ENCODE measurements at places on chromosomes 11 and 22.
A peak's percentile ranks its signal among the peaks of the same experiment; 100 is the strongest.

DNA sequence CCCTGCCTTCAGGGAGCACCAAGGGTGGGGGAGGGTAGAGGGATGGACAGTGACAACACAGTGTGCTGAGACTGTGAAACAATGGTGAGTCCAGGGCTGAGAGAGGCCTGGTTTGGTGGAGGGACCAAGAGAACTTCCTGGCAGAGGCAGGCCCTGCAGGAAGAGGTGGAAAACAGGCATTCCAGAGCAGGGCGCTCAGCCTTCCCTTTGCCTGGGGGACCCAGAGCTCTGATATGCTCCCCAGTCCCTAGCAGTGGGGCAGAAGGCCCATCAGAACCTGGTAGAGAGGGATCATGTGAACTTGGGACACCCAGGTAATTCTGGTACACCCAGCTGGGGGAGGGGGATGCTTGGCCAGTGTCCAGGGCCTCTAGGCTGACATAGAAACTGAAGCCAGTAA is 17.2 kb upstream of the UVRAG start:
- DNase-seq = no peak

DNA sequence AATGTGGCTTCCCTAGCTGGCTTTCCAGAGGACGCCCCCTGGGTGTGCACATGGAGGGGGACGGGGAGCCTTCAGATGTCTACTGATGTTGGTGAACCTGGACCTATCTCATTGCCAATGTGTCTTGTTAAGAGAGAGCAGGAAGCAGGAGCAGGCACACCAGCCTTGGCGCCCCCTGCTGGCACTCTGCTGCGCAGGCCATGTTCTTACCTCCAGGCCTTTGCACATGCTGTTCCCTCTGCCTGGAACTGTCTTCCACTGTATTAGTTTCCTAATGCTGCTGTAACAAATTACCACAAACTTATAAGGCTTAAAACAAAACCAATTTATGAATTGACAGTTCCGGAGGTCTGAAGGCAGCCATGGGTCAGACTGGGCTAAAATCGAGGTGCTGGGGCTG is 23.6 kb upstream of the MN1 start:
- DNase-seq = no peak

DNA sequence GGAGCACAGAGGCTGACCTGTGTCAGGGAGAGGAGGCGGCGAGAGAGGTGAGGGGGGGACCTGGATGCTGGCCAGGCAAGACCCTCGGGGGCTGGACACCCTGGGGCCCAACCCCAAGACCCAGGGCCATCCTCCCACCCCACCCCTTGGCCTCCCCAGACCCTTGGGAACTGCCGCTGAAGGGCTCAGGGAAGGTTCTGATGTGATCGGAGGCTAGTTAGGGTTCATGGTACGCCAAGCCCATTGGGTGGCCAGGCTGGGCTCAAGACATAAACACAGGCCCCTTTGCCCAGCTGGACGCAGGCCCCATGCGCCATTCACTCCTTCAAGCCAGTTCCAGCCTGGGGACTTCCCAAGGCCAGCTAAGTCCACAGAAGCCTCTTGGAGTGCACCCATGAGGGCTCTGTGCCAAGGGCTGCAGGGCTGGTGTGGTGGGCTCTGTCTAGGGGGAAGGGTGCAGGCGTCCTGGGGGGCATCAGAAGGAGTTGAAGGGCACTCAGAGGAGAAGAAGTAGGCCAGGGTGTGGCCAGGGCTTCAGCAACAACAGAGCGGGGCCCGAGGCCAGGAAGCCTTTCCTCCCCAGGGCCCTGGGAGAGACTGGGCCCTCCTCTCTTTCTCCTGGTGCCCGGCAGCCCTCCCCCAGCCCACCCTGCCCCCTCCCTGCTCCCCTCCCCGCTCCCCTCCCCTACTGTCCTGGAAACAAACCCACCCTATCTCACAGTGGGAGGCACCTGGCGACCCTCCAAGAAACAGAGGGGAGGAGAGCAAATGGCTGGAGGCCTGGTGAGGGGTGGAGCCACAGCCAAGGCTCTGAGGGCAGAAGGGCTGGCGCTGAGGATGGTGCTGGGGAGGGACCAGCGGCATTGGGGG is 12.9 kb downstream of the TSPAN32 start:
- no peak for DNase-seq

DNA sequence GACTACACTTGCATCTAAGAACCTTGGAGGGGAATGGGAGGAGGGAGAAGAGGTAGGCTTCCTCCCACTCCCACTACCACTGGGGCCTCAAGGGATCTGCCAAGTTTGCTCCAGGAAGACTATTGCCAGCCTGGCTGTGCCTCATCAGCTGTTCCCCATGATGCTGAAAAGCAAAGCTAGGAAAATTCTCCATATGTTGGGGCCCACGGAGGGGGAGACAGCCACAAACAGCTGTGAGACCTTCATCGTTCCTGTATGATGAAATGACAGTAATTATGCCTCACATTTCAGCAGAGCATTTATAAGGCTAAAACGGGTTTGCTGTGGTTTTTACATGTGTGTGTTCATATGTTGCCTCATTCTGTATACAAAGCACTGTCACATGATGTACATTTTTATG is 6.7 kb downstream of the DSCAML1 start:
- DNase-seq = no peak

DNA sequence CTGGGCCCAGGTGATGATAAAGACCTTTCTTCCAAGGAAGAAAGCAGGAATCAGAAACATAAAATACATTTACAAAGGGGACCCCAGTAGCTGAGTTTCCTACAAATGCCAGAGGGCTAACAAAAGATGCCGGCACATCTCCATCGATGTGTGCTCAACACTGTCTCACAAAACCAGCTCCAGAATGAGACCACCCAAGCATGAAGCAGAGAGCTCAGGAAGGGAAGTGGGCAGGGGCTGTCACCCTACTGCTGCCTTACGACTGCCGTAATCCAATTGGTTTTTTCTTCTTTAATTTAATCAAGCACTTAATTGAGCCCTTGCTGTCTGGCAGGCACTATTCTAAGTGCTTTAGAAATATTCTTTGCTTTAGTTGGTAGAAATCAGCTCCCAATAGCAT is 26.1 kb downstream of the SMCO4 start:
- no peak for DNase-seq

DNA sequence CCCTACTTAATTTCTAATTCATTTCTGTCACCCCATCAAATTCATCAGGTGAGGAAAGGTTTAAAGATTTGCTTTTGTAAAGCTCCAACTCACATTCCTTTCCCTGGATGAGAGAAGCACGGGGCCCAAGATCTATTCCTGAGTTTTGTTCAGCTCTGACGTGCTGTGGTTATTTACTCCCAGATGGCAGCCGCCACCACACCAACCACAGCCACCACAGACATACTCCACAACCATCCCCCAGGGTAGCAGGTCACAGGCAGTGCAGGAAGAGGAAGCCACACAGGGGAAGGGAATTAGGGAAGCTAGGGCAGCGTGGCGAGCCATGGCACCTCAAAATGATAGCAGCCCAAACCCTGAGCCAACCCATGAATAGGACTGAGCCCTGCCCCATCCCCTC is 63.5 kb upstream of the CSNK2A3 start:
- no peak for DNase-seq

DNA sequence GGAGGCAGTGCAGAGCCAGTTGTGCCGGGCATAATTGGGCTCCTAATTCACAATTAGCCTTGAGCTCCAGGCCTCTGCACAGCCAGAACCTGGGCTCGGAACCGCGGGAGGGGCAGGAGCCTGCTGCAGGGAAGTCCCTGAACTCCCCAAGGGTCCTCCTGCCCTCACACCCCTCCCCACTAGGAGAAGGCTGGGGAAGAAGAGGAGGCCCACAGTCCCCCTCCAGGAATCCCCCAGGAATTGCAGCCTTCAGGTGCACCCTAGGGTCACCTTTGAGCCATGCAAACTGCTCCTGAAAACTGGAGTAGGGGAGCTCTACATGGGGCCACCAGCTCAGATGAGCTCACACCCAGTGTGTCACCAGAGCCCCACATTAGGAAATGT is 93.8 kb upstream of the LMO1 start:
- no peak for DNase-seq

DNA sequence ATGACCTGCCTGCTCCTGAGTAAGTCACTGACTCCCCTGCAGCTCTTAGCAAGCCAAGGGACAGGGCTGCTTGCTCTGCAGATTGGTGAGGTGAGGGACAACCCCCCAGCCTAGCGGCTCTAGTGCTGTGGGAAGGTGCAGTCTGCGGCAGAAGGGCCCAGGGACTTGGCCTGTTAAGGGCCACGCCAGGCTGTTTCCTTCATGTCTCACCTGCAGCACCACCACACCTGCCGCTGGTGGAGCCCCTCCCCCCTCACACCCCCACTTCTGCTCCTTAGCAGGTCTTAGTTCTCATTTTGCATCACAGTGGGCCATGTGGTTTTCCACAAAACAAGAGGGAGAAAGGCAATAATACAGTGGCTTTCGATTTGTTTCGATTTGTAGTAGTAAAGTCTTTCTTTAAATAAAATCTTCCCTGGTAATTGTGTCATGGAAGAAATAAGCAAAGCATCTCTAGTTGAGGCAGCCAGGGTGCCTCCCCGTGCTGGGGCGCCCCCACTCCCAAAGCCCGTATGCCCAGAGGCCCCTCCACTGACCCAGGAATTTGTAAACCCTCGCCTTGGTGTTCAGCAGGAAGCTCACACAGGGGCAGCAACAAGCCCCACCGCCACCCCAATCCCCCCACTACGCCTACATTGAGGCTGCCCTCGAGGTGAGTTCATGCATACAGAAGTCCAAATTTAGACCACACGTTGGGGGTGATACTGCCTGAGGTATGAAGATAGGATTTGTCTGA is 86.5 kb upstream of the CLDN5 start:
- no peak for DNase-seq

- DNase-seq = peak; percentile 80
Measured at GRCh38 chr11:65606876-65607613, 7.0 kb downstream of the MAP3K11 start.

DNA sequence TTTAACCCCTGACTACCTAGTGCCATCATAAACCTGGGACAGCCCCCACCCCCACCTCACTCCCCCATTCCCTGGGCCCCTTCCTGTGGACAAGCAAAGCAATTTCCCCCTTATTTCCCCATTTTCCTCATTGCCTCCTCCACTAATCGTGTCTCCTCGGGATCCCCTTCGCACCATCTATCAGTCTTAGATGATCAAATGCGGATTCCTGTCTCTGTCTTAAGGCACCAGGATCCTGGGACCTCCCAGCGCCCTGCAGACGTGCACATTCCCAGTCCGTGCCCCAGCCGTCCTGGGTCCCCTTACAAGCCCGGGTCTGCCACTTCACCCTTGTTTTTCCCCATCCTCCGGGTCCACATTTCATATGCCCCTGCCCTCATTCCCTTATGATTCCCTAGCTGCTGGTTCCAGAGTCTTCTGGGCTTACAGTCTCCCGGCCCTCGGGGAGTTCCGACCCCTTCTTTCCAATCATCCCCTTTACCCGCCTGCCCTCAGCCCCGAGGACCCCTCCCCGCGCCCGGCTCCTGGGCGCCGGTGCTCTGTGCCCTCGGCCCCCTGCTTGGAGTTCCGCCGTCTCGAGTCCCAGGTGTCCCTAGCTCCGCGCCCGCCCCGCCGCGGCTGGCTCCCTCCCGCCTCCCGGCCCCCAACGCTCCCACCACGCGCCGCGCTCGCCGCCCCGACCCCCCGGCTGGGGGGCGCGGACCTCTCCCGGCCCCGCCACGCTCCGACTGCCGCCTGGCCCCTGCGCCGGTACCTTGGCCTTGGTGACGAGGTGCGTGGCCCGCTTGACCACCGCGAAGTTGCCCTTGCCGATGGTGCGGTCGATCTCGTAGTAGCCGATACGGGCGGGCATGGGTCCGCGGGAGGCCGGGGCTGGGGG is 599 bp downstream of the SIK3 start:
- DNase-seq = no peak

DNA sequence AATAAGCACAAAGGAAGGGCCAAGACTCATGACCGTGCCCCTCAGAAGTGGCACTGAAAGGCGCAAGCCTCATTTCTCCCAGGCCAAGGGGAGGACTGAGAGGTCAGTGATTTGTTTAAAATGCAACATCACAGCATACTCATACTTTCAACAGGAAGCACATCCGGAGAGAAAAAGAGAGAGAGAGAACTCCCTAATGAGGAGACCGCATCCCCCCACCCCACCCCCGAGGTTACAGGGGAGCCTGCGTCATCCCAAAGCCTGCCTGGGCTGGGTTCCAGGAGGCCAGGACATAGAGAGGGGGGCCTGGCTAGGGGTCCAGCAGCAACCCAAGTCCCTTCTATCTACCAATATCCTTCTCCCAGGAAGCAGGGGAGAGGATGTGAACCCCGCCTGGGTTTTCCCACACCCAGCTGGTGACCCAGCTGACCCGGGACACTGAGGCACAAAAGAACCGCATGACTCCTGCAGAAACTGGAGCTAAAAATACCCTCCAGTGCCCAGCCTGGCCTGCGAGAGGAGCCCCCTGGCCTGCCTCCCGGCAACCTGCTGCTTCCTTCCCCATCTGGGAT is 3.8 kb downstream of the CSNK1E start:
- no peak for DNase-seq

Data from pulmonary artery endothelial cell (primary cell).